ENCODE measurements at places on chromosomes 7 and 10.

- DNase-seq: no peak
These were observed 99.8 kb upstream of the HGF start for GRCh38 chr7:81869670-81870069.

GRCh38 chr7:137987968-137988367 is 13.9 kb downstream of the CREB3L2 start:
- no peak for DNase-seq

GRCh38 chr10:62373639-62373994 is 552 bp upstream of the ZNF365 start:
- DNase-seq: no peak

DNA sequence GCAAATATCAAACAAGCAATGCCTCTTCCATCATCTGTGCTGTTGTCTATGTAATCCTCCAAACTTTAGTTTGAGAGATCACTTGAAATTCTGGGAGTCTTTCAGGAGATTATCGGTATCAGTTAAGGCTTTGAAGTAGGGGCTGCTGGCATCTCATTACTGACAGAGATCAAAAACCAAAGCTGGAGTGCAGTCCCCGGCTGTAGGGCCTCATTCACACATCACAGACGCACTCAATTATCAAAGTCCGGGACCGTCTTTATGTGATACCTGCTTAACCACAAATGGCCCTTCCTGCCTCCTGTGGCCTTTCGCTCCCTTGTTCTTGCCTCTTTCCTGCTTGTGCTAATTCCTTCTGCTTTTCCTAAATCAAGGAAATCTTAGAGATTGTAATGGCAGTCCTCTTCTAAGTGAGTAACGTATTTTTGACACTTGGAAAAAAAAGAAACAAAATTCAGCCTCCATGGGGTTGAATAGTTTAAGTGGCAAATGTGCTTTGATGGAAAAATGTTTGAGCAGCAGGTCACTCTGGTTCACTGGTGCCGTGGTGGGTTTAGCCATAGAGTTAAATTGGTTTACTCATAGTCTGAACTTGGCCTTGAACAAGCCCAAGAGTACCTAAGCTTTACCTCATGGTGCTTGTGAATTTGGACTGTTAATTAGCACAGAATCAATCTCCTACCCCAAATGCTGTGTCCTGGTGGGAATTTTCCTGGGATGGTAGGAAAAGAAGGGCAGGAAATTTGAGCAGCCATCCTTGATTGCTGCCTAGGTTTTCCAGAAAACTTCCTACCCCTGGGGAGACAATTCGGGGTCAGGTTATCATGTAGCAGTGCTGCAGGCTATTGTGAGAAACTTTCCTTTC is 178.9 kb upstream of the LYZL1 start:
- no peak for DNase-seq

DNA sequence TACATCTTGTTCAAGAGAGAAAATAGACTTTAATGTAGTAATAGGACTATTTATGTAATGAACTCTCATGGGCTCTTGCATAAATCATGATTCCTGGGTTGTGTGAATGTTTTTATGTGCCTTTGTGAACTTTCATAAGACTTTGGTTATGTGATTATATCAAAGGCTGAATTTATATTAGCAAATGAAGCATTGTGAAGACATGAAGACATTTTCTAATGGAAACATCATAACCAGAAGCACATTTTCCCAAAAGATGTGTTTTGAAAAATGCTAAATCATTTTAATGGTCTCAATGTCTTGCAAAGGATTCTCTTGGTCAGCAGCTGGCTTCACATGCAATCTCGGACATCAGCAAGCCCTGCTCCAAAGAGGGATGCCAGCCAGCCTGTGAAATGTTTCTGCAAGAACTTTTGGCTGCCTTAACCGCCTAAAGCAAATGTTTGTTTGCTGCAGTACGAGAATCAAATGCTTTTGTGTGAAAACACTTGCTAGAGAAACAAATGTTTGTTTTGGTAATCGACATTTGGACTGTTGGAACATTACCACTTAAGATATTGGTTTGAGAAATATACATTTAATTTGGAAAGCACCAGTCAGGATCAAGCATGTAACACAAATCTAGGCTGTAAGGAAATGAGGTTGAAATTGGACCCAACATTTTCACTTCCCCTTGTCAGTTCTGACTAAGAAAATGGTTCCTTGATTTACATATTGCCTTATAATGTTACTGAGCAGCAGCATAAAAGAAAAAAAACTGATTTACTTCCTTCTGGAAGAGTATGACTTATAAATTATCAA is 102.1 kb downstream of the RTKN2 start:
- peak; percentile 39 for DNase-seq

DNA sequence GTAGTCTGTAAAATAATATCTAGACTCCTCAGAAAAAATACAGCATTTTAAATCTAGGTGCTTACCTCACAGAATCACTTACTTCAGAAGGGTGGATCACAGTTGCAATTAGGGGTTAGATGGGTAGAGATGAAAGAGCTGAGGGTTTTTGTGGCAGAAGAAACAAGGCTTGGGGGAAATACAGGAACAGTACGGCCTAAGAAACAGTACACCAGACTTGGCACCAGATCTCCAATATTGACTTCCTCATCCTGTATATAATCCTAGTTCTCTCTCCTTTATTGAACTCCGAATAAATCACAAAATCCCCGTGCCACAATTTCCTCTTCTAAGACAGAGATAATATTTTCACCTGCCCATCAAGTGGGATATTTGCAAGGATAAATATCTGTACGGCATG is 14.3 kb downstream of the CEP41 start:
- no peak for DNase-seq

GRCh38 chr10:52514481-52514880 is 200.4 kb downstream of the DKK1 start:
- DNase-seq: no peak

DNA sequence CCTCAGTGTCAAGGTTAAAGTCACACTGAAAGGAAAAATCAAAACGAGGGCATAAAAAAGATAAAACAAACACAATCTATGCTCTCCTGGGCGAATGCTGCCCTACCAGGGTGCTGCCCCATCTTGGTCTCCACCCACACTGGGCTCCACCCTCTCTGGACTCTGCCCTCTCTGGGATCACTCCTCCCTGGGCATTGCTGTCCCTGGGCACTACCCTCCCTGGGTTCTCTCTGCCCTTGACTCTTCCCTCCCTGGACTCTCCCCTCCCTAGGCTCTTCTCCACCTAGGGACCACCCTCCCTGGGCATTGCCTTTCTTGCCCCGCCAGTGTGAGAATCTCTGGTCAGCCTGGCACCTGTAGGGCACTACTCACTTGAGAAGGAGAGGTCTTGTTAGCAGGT is 8.6 kb downstream of the GDF2 start:
- DNase-seq: no peak
